ENCODE measurements at places on chromosomes 6 and 20. TPM values are rescaled to one million over a fixed set of nuclear protein-coding genes. Genes with fewer than 3 reads are reported as not detected.

MATN4 gene
- 0.21 TPM for total RNA-seq

- H3K27ac ChIP-seq = no peak overlapping the region
- no peak for DNase-seq
- H3K4me3 ChIP-seq = no peak overlapping the region
- no peaks in the 10 kb centered on the region for H3K4me1 ChIP-seq
- H3K36me3 ChIP-seq = no peaks in the 10 kb centered on the region
- no peaks in the 10 kb centered on the region for H3K27me3 ChIP-seq
Observed at GRCh38 chr20:53838311-53838868, 232.0 kb downstream of the BCAS1 start.

FAM217B gene
- total RNA-seq = 2.6 TPM

GRCh38 chr6:705047-705446, 12.1 kb upstream of the EXOC2 start:
- H3K36me3 ChIP-seq = no peaks in the 10 kb centered on the region
- no peaks in the 10 kb centered on the region for H3K4me1 ChIP-seq
- H3K4me3 ChIP-seq = no peak overlapping the region
- DNase-seq = no peak

DNA sequence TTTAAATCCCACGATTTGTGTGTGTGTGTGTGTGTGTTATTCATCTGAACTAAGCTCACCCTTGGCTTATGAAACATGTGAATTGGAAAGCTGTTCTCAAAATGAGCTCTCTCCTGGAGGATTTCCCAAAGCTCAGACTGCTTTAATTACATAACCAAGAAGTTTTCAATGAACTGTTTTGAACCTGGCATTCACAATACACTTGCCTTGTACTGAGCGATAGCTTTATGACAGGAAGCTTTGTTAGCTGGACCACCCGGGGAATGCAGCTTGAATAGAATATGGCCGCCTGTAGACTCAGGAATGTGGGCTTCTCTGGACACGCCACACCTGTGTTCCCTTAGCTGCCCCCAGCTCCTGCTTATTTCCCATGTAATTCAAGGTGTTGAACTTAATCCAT, 71.4 kb upstream of the PREP start:
- DNase-seq = no peak
- H3K27me3 ChIP-seq = no peaks in the 10 kb centered on the region
- no peaks in the 10 kb centered on the region for H3K4me1 ChIP-seq

SCGN gene
- not detected for total RNA-seq

HLA-DPB1 gene
- total RNA-seq = 72.7 TPM

DNA sequence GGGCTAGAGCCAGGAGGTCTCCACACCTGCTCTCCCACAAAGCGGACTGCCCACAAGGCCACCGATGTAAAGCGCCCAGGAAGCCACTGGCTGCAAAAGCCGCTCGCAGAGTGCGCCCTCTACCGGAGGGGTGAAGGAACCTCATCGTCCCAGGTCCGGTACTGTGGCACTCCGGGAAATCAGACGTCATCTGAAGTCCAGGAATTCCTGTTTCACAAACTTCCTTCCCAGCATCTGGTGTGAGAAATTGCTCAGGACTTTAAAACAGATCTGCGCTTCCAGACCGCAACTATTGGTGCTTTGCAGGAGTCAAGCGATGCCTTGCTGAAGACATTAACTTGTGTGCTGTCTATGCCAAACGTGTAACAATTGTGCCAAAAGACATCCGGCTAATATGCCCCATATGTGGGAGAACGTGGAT, 115.1 kb upstream of the ARID1B start:
- peaks cover 7% of the 10 kb centered on the region for H3K4me1 ChIP-seq
- no peaks in the 10 kb centered on the region for H3K36me3 ChIP-seq
- no peaks in the 10 kb centered on the region for H3K27me3 ChIP-seq
- no peak overlapping the region for H3K4me3 ChIP-seq

GRCh38 chr20:25053255-25054031, 4.5 kb downstream of the ACSS1 start:
- H3K4me1 ChIP-seq = peaks cover 48% of the 10 kb centered on the region
- H3K36me3 ChIP-seq = no peaks in the 10 kb centered on the region
- no peak for DNase-seq
- H3K27ac ChIP-seq = peak overlapping the region; percentile 96

TAF11 gene
- 0.85 TPM for total RNA-seq

DNA sequence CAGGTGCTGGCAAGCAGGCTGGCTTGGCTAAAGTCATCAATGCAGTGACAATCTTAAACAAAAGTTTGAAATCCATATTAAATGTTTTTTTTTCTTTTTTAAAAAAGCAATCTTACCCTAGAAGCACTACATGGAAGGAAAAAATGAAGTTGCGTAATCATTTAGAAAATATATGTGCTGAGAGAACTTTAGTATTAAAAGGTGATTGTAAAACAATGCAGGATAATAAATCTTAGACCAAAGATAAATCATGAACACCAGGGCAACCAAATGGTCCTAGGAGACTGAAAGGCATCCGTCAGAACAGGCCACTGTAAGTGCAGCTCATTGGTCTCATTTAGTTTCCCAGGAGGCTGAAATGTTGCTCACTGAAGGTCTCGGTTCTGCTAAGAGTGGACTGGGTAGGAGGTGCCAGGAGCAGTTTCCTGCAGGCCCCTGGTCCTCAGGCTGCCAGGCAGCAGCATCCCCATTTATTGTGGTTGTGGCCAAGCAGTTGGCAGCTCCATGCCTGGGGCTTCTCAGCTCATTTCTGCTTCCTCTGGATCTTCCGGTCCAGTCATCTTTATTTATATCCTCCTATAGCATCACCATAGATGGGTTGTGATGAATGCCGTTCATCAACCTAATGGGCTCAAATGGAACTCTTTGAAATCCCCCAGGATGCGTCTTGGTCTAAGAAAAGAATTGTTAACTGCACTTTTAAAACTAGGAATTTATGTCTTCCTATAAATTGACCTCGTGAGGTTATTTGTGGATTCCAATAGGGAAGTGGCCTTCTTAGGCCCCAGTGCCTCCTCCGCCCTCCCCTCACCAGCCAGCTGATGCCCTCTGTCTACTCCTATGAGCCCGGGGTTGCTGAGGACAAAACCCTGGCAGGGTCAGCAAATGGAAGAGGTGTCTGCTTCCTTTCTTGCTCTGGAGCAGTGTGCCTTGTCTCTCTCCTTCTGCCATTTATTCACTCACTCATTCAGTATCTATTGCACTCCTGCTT, 269.0 kb downstream of the UST start:
- H3K36me3 ChIP-seq = peaks cover 9% of the 10 kb centered on the region
- no peak for DNase-seq
- H3K4me3 ChIP-seq = no peak overlapping the region
- no peaks in the 10 kb centered on the region for H3K27me3 ChIP-seq
- no peaks in the 10 kb centered on the region for H3K4me1 ChIP-seq

KHDC3L gene
- not detected for total RNA-seq

DNA sequence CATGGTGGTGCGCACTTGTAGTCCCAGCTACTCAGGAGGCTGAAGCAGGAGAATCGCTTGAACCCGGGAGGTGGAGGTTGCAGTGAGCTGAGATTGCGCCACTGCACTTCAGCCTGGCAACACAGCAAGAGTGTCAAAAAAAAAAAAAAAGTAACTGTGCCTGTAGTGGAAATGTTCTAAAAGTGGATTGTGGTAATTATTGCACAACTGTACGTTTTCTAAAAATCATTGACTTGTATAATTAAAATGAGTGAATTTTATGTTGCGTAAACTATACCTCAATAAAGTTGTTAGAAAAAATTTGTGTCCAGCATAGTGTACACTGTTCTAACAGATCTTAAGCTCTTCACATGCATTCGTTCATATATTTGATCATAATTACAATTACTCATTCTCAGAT, 5.5 kb downstream of the SEC23B start:
- DNase-seq = no peak
- H3K27ac ChIP-seq = no peak overlapping the region
- peaks cover 54% of the 10 kb centered on the region for H3K36me3 ChIP-seq
- H3K4me3 ChIP-seq = no peak overlapping the region
- peaks cover 7% of the 10 kb centered on the region for H3K4me1 ChIP-seq

GRCh38 chr6:56671651-56672461, 29.2 kb upstream of the DST start:
- peaks cover 11% of the 10 kb centered on the region for H3K4me1 ChIP-seq
- peak overlapping the region; percentile 7 for H3K4me3 ChIP-seq
- H3K27ac ChIP-seq = peak overlapping the region; percentile 86
- DNase-seq = no peak
- no peaks in the 10 kb centered on the region for H3K27me3 ChIP-seq

TMEM151B gene
- not detected for total RNA-seq

DNA sequence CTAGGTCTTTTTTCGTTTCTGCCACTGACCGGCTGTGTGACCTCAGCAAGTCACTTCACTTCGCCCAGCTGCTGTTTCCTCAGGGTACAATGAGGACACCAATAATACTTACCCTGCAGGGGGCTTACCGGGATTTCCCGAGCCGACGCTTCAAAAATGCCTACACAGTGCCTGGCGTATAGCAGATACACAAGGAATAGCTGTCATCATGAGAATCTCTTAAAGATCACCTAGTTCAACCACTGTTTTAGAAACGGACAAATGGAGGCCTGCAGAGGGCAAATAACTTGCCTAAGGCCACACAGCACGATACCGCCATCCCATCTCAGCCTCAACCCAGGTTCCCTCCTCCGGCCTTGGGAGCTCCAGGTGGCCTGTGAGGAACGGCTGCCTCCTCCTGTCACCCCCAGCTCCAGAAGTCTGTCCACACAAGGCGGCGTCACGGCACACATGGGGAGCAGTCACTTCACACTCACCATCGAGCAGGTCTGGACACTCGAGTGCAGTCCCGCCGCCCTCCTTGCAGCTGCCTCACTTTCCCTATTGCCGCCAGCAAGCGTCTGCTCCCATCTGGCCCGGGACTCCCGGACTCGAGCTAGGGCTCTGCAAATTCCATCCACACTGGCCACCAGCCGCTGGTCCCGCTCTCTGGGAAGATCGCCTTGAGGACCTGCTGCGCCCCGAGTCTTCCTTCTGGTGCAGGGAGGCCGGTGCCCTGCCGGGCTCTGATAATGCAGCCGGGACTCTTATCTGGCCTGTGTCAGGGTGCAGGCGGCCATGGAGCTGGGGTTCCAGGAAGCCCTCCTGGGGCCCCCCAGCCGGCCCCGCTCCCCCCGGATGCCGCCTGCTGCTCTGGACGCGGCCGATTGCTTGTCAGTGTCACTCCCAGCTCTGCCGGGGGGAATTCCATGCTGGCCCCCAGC, at the start of gene RIPOR3:
TSS of gene RIPOR3 (minus strand) at position 893 of the 923 bp plus-strand sequence. CDS start at position 479, 414 bp downstream.
- H3K4me3 ChIP-seq = peak within 1 kb of the TSS; percentile 53
- no peak within 1 kb of the TSS for H3K27ac ChIP-seq
- DNase-seq = no peak
- H3K4me1 ChIP-seq = peaks cover 7% of the 10 kb centered on the region

WTAP gene
- 44.6 TPM for total RNA-seq

DNA sequence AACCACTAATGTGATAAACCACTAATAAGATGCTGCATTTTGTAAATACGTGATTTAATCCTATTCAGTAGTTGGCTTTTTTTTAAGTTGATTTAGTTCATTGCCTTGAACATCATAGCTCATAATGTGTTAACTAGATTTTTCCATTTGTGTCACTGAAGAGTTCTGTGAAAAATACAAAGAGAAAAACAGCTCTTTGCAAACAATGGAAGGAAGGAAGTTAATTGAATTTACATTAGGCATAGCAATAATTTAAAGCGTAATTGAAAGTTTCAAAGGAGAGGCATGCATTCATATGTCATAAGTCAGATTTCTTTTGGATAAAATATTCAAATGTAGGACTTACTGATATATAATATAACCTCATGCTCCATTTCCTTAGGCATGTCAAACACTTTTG, 102.3 kb downstream of the TBC1D7 start:
- no peak overlapping the region for H3K27ac ChIP-seq
- no peaks in the 10 kb centered on the region for H3K27me3 ChIP-seq
- peaks cover 33% of the 10 kb centered on the region for H3K36me3 ChIP-seq
- H3K4me3 ChIP-seq = no peak overlapping the region

DNA sequence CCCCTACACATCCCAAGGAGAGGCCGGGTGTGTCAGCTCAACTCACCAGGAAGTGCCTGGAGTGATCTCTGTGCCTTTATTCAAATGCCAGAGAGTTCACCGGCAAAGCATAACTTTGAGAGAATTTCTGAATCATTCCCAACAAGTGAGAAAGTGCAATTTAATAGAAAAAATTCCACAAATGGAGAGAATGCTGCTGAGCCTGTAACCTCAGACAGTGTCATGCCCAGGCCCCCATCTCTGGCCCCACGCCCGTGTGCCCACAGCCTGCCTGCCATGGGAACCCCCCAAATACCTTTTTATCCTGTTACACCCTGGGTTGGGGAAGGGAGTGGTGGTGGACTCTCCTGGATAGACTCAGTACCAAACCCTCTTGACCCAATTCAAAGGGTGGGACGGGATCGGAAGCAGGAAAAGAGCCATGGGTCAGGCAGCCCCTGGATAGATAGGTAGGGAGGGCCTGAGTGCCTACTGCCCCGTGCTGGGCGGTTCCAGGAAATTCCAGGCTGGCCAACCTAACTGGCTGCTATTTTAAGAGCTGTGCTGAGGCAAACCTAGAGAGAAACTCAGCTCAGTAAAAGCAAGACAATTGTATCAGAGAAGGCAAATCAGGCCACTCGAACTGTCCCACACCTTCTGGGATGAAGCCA, 179.0 kb upstream of the FOXA2 start:
- H3K4me1 ChIP-seq = peaks cover 5% of the 10 kb centered on the region
- peak overlapping the region; percentile 39 for H3K4me3 ChIP-seq
- DNase-seq = peak; percentile 81
- H3K36me3 ChIP-seq = no peaks in the 10 kb centered on the region
- H3K27ac ChIP-seq = peak overlapping the region; percentile 87
- H3K27me3 ChIP-seq = no peaks in the 10 kb centered on the region

DNA sequence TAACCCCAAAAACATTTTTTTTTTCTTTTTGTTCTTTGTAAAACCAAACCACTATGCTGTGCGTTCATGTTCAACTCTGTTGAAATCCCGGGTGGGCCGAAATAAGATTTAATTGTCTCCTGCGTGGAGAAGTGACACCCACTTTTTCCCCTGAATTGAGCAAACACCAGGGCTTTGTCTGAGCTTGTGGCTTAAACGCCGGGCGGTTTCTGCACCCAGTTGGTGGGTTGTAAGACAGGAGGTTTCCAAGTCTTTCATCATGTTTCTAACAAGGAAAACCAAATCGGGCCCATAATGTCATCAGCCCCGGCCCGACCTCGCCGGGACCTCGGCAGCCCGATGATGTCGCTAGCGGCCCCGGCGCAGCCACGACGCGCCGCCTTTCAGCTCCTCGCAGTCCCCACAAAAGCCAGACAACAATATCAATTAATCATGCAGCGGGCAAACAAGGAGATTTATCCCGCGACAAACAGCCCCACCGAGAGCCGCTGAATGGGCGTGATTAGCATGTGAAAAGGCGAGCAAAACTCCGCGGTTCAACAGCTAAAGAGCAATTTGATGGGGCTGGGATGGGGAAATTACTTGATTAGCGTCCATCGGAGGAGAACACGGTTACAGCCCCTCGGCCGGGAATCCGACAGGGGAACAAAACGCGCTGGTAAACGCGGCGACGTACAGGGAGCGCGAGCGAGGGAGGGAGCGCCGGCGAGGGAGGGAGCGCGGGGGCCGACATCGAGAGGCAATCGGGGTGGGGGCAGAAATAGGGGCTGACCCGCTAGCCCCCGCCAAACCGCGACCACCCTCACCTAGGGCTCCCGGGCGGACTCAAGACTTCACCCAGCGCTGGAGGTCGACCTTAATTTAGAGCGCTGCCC, 5.3 kb downstream of the LINC00237 start:
- H3K36me3 ChIP-seq = no peaks in the 10 kb centered on the region
- no peak overlapping the region for H3K27ac ChIP-seq
- H3K27me3 ChIP-seq = peaks cover 38% of the 10 kb centered on the region
- no peak for DNase-seq
- peaks cover 26% of the 10 kb centered on the region for H3K4me1 ChIP-seq

- H3K4me1 ChIP-seq = no peaks in the 10 kb centered on the region
- peak overlapping the region; percentile 28 for H3K27ac ChIP-seq
- peaks cover 100% of the 10 kb centered on the region for H3K36me3 ChIP-seq
- H3K27me3 ChIP-seq = no peaks in the 10 kb centered on the region
Observed at GRCh38 chr6:11188161-11188915, 44.1 kb downstream of the NEDD9 start.
